Kidney epithelial cell (primary cell): ENCODE measurements at places on chromosomes 5 and 9. TPM values are rescaled to one million over a fixed set of nuclear protein-coding genes. Genes with fewer than 3 reads are reported as not detected.

RNF208 gene
- total RNA-seq: 3.1 and 4.2 TPM in 2 replicates

LYSMD3 gene
- total RNA-seq: 14.9 and 16.2 TPM in 2 replicates

OLFM1 gene
- total RNA-seq: 0.96 and 2.1 TPM in 2 replicates

OGN gene
- total RNA-seq: not detected in 2 replicates

CCL21 gene
- not detected in 2 replicates for total RNA-seq

OBP2B gene
- total RNA-seq: not detected in 2 replicates

GABRA6 gene
- total RNA-seq: not detected in 2 replicates

SPATA31A3 gene
- total RNA-seq: not detected in 2 replicates

PITX1 gene
- total RNA-seq: not detected in 2 replicates

PCDHB8 gene
- total RNA-seq: 0.34 and 0.84 TPM in 2 replicates

IFNA21 gene
- not detected in 2 replicates for total RNA-seq

SHOC1 gene
- total RNA-seq: not detected in 2 replicates

FYB1 gene
- total RNA-seq: not detected in 2 replicates

HBEGF gene
- 25.1 and 31.6 TPM in 2 replicates for total RNA-seq

ADAMTS12 gene
- 3.4 and 4.1 TPM in 2 replicates for total RNA-seq

PTPRD gene
- total RNA-seq: 18.8 and 25.8 TPM in 2 replicates

BNC2 gene
- total RNA-seq: 0.96 and 1.5 TPM in 2 replicates

LCN2 gene
- total RNA-seq: 233 and 283 TPM in 2 replicates

ANGPTL2 gene
- total RNA-seq: 4.9 TPM in 2 replicates

GRCh38 chr5:30197662-30198061 lies 995.8 kb upstream of the CDH6 start:
- no peak for DNase-seq

DNA sequence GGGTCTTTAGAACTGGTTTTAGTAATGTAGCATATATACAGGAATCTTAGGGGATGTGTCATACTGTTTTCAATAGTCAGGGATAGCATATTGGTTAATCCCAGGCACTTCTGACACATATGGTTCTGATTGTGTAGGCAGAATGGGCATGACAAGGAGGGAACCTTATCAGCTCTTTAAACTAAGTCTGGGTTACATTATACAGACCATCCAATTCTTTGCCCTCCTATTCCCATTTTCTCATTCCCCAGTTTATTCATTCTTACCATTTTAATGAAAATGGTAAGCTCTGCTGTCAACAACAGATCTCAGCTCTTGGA lies 85.1 kb downstream of the NDUFAF2 start:
- no peak for DNase-seq

GRCh38 chr5:111744455-111744854 lies 12.5 kb downstream of the NREP start:
- no peak for DNase-seq

DNA sequence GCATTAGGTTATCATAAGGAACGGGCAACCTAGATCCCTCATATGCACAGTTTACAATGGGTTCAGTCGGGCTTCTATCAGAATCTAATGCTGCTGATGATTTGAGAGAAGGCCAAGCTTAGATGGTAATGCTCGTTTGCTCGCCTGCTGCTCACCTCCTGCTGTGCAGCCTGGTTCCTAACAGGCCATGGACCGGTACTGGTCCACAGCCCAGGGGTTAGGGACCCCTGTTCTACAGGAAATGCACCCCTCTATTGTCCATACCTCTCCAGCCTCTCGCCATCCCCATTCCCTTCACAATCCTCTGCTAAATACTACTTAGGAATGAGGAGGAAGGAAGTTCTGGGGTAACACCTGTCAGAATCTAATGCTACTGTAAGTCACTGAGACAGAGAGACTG lies 75.1 kb downstream of the OXCT1 start:
- no peak for DNase-seq

GRCh38 chr9:87336407-87336806 lies 161.3 kb upstream of the DAPK1 start:
- no peak for DNase-seq

DNA sequence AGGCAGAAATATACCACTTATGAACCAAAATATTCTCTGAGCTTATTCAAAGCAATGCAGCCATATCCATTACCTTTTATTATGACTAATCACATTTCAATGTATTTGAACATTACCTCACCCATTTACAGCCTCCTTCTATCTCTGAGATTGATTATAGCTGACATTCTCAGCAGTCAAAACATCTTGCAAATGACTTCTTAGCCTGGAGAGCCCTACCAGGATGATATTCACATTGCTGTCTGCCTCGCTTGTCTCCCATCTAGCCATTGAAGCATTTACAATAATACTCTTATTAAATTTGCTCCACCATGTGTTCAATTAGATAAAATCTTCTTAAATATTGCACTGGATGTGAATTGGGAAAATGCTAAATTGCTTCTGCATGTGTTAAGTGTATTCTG lies 1879.9 kb upstream of the ACO1 start:
- DNase-seq: no peak

GRCh38 chr5:143214890-143215289 lies 188.6 kb downstream of the NR3C1 start:
- DNase-seq: no peak

GRCh38 chr9:131965103-131965502 lies 114.6 kb downstream of the MED27 start:
- peak; percentile 49 for DNase-seq

GRCh38 chr5:1732238-1732941 lies 67.2 kb downstream of the MRPL36 start:
- no peak for DNase-seq

GRCh38 chr9:69469136-69469535 lies 144.1 kb downstream of the ENTREP1 start:
- DNase-seq: no peak

DNA sequence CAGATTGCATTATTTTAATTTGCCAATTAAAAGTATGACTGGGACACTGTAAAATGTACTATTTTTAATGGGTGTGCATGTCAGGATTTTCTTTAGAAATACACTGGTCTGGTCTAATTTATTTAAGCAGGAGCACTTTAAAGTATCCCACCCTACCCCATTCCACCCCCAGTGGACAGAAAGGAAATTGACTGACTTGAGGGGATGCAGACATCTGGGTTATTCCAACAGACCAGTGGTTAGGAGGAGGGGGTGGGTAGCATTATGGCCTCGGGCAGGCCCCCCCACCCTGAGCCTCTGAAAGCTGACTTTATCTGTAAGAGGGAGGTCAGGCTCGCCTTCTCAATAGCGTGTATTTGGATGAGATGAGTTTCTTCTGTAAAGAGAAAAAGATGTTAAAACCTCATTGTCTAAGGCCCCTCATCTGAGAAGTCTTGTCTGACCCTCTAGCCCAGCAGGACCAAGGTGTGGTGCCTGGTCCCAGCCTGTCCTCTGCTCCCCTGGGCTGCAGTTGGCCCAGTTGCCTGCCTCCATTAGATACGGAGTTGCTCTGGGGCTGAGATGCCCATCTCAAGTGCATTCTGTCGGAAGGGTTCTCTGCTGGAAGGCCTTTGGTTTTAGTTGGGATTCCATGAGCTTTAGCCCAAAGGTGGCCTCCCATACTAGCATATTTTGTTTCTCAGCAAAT lies 4.4 kb downstream of the HNRNPAB start:
- DNase-seq: no peak

DNA sequence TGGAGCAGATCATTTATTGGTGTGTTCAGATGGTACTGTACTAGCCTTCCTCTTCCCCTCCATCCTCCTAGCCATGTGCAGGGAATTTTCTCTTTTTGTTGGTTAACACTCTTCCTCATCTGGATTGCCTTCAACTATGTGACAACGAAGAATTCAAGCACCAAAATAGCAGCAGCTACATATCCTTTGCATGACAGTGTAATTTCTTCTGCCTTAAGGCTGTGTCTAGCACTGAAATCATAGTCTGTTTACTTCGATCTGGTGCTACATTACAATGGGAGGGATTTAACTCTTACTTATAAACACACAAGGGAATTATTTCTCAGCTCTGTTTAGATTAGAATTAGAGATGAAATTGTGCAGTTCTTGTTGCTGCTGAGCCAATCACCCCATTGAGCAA lies 260.4 kb downstream of the ARL15 start:
- DNase-seq: no peak

DNA sequence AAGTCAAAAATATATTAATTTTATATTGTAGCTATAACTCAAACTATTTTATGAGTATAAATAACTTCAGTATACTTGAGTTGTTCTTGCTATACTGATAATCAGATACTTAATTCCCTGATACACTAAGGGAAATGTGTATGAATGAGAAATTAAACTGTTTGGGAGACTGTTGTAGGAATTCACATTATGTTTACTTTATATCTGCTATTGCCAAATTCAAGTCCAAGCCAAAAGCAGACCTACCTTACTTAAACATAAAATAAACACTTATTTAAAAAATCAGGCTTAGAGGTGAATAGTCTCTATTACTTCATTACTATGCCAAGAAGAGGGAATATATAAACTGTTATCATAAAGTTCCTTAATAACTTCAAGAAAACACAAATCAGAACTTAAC lies 13.2 kb downstream of the NR3C1 start:
- no peak for DNase-seq

DNA sequence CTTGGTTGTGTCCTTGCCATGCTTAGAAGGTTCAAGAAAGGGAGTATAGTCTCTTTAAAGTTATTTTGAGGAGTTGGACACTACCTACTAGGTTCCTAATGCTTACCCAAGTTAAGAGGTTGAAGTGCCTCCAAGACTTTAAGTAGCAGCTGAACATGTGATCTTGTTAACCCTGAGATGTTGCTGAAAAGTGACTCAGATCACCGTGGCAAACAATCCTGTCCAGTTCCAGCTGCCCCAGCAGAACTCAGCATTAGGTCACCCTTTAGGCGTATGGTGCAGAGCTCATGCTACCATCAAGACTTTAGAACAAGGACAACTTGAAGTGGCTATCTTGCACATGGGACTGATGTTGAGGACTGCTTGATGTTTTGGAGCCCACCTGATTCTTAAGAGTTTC lies 22.5 kb downstream of the ZNF462 start:
- peak; percentile 59 for DNase-seq

DNA sequence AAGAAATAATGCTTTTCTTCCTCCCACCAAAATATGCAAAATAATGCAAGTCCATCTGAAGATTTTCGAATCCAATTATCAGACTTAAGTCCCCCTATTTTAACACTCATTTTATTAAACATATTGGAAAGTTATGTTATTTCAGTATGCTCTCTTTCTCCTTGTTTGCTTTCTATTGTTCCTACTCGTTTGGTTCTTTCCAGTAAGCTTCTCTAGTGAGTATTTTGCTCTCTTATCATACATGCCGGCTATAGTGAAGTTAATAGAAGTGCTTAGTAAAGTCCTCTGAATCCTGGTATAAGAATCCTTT lies 517 bp downstream of the ALDH1A1 start:
- DNase-seq: no peak

DNA sequence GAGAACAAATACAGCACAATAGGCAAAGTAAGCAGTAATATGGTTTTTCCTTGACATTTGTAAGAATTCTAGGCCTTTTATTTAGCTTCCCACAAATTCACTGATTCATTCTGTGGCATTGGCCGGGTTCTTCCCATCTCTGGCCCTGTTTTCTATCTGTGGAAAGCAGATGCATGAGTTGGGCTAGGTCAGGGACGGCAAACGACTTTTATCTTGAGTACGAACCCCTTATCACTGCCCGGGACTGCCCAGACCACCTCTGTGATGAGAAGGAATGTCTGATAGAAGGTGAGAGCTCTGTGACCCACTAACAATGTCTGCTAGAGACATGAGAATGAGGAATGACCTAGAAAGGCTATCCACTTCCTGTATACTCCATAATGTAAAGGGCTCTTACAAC lies 35.4 kb upstream of the ADAM19 start:
- no peak for DNase-seq

GRCh38 chr5:3612591-3613042 lies 17.0 kb downstream of the IRX1 start:
- no peak for DNase-seq

- no peak for DNase-seq
These were observed 10.2 kb downstream of the SQSTM1 start for GRCh38 chr5:179830818-179831468.

DNA sequence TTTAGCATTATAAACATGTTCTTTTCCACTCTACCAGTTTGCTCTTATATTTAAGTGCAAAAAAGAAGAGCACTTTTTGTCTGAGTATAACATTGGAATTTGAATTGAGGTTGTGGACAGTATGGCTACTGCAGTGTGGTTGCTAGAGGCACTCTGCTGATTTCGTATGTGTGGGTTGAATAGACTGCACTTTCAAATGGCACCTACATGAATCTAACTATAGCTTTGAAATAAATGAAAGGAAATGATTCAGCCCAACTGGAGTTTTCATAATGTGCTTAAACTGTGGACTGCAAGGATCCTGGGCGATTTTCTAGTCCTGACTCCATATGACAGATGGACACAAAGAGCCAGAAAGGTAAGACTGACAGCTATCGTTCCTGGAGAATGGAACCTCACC lies 657.6 kb upstream of the RIOK2 start:
- DNase-seq: no peak

- DNase-seq: no peak
These were observed 791 bp downstream of the SLC2A8 start for GRCh38 chr9:127397646-127398274.

- no peak for DNase-seq
These were observed 198.6 kb upstream of the DAB2 start for GRCh38 chr5:39623291-39623865.

DNA sequence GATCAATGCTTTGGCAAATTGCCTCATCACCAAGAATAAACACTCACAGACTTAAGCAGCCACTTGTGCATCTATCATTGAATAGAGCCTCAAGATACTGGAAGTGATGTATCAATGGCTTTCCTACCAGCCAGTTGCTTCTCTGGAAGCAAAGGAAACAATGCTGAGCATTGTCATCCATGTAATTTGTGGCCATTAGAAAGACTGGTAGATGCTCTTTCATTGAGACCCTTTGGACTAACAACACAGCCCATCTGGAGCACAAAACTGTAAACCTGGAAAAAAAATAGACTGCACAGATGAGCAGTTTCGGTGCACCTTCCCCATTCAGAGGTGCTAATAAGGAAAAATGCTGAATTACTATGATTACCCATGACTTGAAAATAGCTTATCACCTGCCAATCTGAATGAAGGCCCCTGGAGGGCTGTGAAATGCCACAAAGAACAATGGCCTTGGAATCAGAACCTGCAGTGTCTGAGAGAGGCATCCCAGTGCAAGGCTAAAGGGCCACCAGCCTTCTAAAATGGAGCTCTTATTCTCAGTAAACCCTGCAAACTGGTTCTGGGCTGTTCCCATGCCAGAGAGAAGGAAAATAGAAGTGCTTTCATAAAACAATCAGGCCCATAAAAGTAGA lies 127.5 kb downstream of the RFK start:
- DNase-seq: no peak

DNA sequence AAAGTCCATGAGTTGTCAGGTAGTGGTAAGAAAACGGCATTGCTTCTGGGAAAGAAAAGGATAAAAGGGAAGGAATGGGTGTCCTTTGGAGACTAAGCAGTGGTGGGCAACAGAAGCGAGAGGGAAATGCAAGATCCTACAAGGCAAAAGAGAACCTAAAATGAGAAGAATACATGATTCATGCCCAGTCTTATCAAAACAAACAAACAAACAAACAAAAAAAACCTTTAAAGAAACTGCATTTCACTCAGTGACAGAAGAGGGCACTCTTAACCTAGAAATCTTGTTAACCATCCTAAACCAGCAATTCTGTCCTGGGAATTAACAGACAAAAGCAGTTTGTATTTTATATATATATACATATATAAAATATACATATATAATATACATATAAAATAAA lies 88.5 kb downstream of the SUSD1 start:
- no peak for DNase-seq
